ENCODE measurements at places on chromosomes 16 and 17.

GRCh38 chr17:2171702-2172076 lies 116.8 kb downstream of the HIC1 start:
- peak; percentile 51 for DNase-seq

- DNase-seq: no peak
Measured at GRCh38 chr16:15948532-15949209, 745 bp upstream of the ABCC1 start.

DNA sequence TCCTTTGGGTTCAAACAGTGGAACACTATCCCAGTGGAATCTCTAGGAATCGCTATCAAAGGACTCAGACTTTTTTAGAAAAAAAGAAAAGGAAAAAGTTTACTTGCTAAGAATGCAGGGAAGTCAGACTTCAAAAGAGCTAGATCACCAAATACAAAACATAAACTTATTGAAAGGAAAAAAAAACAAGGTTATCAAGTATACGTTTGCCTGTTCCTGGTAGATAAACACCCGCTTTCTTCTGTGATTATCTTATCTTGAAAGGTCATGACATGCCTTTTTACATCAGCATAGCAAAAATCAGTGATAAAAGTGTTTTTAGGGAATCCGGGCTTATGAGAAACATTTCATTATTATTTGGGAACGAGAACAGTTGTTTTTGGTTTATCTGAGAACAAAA lies 129.3 kb upstream of the TMEM97 start:
- DNase-seq: no peak

GRCh38 chr17:77544347-77545110 lies 403.8 kb downstream of the SEC14L1 start:
- DNase-seq: no peak

DNA sequence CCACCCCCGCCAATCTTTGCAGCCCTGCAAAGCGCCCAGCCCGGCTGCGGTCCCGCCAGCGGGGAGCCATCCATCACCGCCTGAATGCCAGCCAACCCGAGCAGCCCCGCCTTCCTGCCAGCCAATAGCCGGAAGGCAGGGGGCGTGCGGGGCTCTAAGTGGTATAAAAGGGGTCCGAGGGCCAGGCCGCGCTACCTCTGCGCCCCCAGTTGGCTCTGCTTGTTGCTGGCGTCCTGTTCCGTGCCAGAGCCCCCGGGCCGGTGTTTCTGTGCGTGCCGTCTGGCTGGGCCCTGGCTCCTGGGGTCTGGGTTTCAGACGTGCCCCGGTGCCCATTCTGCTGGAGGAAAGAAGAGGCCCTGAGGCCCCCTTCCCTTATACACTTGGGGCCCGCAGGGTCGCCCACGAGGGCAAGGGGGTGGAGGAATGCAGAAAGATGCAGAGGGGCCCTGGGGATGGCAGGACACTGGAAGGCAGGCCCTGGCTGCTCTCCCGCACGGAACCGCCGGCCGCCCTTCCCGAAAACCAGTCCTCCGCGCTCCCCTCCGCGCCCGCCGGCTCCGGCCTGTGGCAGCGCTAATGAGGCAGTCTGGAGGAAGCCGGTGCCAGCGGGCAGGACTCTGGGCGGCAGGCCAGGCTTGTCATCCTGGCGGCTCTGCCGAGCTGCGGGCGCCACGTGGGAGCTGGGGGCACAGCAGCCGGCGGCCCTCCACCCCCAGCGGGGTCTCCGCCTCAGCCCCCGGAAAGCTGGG lies 14.0 kb downstream of the COPZ2 start:
- DNase-seq: peak; percentile 52

DNA sequence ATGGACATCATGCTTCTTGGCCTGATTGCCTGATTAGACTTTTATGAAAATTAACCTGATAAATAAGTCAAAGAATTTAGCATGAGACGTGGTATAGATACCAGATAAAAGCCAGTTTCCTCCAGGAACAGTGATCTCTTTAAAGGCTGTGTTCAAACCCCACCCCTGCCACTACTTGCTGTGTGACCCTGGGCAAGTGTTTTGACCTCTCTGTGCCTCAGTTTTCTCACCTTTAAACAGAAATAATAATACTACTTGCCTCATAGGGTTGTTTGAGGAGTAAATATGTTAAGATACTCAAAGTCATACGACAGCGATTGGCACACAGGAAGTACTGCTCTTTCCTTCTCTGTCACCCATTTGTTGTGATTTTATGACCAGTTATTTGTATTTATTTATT lies 115.5 kb downstream of the MAF start:
- DNase-seq: no peak

- DNase-seq: no peak
Measured at GRCh38 chr16:85950136-85950918, 51.4 kb downstream of the IRF8 start.

DNA sequence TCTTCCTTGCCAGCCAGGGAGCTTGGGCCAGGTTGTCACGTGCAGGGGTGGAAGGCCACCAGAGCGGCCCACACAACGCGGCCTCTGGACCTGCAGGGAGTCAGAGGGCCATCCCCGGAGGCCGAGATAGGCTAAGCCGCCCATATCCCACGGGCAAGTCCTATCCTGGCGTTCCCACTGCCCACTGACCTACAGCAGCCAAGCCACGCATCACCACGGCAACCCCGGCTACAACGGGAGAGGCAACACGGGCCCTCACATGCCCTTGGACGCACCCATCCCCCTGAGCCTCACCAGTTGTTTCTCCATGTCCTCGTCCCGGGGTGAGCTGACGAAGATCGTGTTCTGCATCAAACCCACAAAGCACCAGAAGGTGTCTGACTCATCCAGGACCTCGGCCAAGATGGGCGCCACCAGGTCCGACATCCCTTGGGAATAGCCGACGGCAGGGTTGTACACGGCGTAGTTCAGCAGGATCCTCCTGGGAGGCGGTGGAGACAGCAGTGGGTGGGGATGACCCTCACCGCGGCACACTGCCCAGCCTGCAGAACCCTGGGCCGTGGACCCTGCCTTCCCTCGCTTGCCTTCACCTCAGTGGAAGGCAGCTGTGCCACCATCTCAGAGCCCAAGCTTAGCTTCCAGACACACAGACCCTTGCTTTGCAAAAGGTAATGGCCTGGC lies 88.2 kb downstream of the TBC1D16 start:
- peak; percentile 92 for DNase-seq

DNA sequence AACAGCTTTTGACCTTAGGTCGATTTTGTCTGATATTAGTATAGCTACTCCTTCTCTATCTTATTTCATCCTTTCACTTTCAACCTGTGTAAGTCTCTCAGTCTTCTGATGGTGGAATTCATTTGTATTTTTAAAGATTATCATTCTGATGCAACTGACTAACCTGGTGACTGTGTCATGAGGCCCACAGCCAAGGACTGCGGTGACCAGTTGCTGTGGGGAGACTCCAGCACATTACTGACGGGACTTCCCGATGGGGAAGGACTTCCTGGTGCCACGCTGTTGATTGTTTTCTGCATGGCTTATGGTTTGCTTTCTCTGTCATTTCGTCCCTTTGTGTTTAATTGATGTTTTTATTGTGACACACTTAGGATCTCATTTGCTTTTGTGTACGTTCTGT lies 34.2 kb downstream of the RMI2 start:
- peak; percentile 60 for DNase-seq

GRCh38 chr16:3662601-3663000 lies 8.1 kb downstream of the DNASE1 start:
- DNase-seq: no peak

DNA sequence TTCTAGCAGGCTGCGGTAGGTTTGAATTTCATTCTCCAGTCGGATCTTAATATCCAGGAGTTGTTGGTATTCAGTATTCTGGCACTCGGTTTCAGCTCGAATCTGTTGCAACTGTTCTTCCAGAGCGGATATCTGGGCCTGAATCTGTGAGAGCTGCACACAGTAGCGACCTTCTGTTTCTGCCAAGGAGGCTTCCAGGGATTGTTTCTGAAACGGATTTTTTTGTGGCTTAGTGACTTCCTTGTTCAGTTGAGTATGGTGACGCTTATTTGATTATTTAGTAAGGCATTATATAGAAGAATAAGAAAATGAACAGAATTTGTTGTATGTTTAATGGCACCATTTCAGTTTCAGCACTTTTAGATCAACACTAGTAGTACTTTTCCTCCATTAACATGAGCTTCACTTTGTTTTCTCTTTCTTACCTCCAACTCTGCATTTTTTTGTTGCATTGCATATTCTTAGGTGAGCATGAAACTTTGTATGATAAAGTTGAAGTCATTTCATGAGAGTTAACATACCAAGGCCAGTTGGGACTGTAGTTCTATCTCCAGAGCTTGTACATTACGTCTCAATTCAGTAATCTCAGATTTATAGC lies 2.8 kb downstream of the KRT10 start:
- peak; percentile 42 for DNase-seq

- DNase-seq: peak; percentile 68
Measured at GRCh38 chr17:79986411-79987186, 49.1 kb downstream of the TBC1D16 start.

DNA sequence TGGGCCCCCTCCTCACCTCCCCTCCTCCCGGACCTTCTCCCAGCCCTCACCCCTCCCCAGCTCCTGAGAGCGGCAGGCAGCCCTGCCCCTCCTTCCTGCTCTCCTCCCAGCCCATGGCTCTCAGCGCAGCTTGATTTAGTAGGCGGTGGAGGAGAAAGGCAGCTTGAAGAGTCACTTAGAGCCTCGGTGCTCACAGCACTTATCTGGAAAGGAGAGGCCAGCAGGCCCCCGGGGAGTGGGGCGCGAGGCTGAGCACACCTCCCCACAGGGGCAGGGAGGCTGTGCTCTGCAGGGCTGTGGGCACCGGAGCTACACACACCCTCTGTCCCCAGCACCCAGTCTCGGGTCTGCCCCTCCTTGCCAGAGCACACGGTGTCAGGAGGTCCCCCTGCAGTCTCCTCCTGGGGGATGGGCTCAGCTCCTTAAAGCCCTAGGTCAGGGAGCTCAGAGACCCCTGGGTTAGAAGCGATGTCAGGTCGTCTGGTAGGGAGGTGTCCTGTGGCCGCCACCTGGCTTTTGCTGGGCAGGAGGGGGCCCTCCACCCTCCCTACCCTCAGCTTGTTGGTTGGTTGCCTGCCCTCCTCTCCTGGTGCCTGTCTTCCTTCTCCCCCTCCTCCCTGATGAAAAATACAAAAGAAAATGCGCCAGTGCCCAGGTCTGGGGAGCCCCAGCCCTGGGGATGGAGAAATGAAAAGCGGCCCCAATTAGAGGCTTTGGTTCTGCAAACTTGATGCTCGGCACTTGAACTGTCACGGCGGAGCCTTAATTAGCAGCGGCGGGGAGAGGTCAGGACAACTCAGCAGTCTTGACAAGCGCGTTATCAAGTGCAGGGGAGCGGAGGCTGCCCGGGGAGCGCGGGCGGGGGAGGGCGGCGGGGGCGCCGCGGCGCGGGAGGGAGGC lies 151.1 kb upstream of the GSE1 start:
- DNase-seq: peak; percentile 46

DNA sequence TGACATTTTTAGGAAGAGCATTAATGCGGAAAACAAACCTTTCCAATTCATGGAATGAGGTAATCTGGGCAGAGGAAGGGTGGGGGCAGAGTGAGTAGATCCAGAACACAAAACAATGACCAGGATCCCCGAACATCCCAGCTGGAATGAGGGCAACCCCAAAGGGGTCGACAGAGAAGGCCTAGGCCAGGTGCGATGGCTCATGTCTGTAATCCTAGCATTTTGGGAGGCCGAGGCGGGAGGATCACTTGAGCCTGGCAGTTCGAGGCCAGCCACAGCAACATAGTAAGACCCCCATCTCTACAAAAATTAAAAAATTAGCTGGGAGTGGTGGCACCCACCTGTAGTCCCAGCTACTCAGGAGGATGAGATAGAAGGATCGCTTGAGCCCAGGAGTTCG lies 64.7 kb downstream of the ZFHX3 start:
- DNase-seq: no peak

GRCh38 chr16:88382491-88383400 lies at the start of gene ZNF469:
Gene ZNF469, plus strand, starts transcription at chr16:88382959. Its CDS starts 44,512 bp downstream, at chr16:88427471.
- DNase-seq: peak; percentile 27

DNA sequence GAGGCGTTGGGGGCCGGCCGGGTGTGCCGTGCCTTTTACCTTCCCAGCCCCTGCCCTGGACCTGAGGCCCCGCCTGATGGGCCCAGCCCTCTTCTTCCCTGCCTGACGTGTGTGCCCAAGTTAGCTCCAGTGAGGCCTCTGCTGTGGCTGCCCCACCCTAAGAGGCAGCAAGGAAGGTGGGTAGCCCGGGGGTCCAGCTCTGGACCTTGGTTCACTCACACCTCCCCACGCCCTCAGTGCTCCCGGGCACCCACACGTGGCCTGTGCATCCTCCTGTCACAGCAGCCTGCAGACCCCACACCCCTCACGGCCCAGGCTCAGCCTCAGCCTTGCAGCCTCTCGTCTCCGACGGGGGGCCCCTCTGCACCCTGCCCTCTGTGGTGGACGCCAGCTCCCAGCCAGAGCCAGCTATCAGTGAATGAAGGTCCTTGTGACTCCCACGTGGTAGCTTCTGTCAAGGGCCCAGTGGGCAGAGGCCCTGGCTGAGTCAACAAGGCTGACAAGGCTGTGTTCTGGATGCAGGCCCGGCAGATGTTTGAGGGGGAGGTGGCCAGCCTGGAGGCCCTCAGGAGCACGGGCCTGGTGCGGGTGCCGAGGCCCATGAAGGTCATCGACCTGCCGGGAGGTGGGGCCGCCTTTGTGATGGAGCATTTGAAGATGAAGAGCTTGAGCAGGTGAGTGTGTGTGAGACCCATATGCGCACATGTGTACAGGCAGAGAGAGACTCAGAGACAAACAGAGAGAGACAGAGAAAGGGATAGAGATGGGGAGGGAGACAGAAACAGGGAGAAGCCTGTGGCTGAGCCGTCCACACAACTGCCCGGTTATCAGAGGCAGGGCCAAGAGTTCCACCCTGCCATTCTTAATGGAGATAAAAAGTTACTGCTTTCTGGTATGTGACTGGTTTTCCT lies 2.8 kb downstream of the FN3K start:
- DNase-seq: peak; percentile 74

DNA sequence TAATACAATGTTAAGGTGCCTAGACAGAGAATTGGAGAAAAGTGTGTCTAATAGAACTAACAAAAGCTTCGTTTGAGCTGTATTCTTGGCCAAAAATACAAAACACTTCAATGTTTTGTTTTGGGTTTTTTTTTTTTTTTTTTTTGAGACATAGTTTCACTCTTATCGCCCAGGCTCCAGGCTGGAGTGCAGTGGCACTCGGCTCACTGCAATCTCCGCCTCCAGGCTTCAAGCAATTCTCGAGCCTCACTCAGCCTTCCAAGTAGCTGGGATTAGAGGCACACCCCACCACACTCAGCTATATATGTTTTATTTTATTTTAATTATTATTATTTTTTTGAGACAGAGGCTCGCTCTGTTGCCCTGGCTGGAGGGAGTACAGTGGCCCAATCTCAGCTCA lies 38.3 kb upstream of the CARMIL2 start:
- no peak for DNase-seq

DNA sequence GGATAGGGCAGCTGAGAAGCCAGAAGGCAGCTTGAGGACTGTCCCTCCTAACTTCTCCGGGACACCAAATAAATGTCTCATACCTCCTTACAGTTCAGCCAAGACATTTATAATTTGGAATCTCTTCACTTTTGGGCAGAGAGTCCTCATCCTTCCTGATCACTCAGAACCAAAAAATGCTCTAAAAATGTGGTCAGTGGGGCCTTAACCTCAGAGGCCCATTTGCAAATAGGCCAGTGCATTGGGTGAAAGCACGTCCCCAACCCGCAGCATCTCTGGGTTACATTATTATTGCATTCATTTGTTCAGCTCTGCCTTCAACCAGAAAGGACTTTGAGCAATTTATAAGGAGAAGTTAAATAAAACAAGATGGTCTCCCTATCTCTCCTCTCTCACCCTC lies 112.4 kb upstream of the IRX3 start:
- DNase-seq: no peak

GRCh38 chr17:48241131-48241591 lies 133.6 kb downstream of the SNX11 start:
- DNase-seq: peak; percentile 85

GRCh38 chr17:59342681-59343131 lies 11.3 kb downstream of the YPEL2 start:
- DNase-seq: no peak

All from fibroblast of mammary gland (primary cell).